ENCODE measurements at places on chromosomes 5 and 9.

GRCh38 chr9:115437418-115437817, 319.5 kb upstream of the TNC start:
- DNase-seq = no peak

DNA sequence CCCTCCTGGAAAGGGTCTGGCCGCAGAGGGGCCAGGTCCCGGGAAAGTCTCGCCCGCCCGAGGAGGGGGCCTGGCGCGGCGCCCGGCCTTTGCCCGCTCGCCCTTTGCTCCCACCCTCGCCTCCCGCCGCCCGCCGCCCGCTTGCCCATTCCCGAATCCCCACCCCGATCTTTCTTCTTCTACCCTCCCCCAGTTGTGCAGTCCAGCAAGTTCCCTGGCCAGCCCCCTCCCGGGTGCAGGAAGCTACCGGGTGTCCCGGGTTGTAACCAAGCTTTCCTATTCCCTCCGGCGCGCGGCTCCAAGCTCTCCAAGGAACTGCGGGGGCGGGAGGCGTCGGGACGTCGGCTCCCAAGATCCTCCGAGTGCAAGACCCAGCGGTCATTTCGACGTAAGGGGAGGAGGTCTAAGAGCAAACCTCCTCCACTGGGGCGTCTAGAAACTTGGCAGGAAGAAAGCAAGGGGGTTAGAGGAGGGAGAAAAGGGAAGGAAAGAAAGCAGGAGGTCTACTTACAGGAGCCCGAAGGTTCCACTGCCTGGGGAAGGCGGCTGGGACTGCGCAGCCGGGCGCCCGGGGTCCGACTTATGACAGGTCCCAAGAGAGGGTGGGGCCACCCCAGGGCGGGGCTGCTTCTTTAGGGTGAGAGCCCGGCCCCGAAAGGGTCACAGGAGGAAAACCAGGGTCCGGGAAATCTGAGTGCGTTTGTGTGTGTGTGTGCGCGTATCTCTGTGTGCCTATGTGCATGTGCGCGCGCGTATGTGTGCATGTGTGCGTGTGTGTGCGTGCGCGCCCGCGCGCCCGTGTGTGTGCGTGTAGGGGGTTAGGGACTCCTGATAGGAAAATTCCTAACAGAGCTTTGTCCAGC, at the start of gene PTGR1:
Gene PTGR1, minus strand, starts transcription at position 556 of the 863 bp plus-strand sequence. CDS start 2,225 bp downstream, outside the sequence.
- peak; percentile 92 for DNase-seq

DNA sequence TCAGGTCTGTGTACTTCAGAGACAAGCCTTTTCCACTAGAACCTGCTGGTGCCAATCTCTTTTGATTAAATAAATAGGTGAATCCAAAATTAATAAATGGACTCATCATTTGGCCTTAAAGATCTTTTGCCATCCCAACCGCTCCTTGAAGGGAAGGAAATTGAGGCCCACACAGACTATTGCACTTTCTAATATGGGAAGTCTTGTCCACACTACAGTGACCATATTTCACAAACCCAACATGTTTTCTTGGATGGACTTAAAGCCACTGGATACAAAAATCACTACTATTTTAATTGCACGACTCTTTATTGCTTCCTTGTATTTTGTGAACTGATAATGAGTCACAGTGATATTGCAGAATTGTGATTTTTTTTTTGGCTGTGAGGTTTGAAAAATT, 135.0 kb downstream of the DIRAS2 start:
- DNase-seq = no peak

- peak; percentile 37 for DNase-seq
Observed at GRCh38 chr5:55691265-55692105, 20.6 kb downstream of the SLC38A9 start.

GRCh38 chr5:124372457-124372856, 374.0 kb downstream of the ZNF608 start:
- no peak for DNase-seq

DNA sequence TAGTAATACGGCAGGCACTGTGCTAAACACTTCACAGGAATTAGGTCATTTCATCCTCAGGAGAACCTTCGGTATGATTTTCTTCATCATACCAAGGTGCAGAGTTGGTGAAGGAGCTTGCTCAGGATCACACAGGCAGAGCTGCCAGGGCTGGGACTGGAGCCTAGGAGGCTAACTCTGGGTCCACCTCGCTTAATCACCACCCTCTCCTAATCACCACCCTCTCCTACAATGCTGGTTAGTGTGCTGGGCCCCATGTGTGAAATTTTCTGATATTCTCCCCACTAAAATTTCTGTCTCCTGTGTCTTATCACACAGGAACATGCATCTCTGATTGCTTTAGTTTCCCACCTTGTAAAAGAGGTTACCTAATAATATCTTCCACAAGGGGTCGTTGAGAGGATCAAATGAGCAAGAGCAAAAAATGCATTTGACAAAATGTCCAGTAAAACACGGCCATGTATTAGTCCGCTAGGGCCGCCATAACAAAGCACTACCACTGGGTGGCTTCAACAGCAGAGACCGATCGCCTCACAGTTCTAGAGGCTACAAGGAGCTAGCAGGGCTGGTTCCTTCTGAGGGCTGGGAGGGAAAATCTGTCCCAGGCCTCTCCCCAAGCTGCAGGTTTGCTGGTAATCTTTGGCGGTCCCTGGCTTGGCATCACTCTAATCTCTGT, 128.2 kb upstream of the NFIB start:
- peak; percentile 11 for DNase-seq

DNA sequence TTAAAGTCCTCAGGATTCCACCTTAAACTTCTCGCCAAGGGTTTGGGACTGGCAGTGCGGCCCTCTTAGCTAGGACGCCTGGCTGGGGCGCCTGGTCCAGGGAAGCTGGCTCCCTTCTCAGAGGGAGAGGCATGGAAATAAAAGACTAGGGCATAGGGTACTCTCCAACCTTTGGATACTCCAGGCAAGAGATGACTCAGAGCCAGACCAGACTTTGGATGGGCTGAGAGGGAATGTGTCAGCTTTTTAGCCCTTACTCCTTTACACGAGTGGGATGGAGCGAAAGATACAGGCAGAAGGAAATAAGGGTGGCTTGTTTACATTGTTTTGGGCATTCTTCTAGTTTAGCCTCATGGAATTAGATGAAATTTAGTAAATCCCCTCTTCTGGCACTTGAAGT, 48.2 kb downstream of the IL31RA start:
- DNase-seq = no peak

- no peak for DNase-seq
Observed at GRCh38 chr5:177336603-177337494, 14.6 kb downstream of the LMAN2 start.

GRCh38 chr5:10454591-10455276, 13.1 kb downstream of the ROPN1L start:
- no peak for DNase-seq

GRCh38 chr9:12955510-12956163, 180.8 kb downstream of the LURAP1L start:
- DNase-seq = peak; percentile 56

DNA sequence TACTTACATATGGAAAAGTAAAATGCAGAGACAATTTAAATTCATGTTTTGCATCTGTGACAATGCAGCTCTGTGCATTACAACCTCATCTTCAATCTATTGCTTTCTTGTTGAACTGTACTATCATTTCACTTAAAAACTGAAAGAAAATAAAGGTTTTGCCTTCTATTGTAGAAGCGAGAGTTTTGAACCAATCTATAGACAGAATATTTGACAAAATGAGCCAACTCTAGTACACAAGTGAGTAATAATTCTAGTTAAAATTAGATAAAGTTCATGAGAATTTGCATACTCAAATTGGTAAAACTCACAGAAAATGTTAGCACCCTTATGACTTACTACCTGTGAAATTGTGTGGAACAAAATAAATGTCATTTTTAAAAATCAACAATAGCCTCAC, 123.7 kb downstream of the EDIL3 start:
- DNase-seq = no peak

GRCh38 chr9:108844391-108844790, 11.4 kb downstream of the ACTL7B start:
- no peak for DNase-seq

- DNase-seq = no peak
Observed at GRCh38 chr5:62041156-62041756, 264.8 kb upstream of the KIF2A start.

GRCh38 chr9:19408316-19408692, 505 bp upstream of the ACER2 start:
- no peak for DNase-seq

DNA sequence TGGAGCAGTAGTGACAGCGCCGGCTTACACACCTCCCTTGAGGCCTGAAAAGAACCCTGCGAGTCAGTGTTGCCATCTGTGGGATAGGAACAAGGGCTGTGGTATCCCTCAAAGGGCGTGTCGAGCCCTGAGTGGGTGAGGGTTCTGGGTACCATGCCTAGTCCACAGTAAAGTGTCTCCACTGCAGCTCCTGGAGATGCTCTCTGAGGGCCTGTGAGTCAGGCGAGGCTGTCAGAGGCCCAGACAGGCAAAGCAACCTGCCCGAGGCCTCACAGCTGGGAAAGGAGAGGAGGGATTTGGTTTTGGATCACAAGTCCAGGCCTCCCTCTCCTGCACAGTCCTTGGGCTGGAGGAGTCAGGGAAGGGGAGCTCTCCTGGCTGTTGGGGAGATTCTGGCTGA, 6.1 kb downstream of the PRRX2 start:
- no peak for DNase-seq

GRCh38 chr9:36141288-36141687, 4.8 kb downstream of the GLIPR2 start:
- peak; percentile 35 for DNase-seq

- no peak for DNase-seq
Observed at GRCh38 chr5:150394131-150394530, 18.6 kb downstream of the CD74 start.

DNA sequence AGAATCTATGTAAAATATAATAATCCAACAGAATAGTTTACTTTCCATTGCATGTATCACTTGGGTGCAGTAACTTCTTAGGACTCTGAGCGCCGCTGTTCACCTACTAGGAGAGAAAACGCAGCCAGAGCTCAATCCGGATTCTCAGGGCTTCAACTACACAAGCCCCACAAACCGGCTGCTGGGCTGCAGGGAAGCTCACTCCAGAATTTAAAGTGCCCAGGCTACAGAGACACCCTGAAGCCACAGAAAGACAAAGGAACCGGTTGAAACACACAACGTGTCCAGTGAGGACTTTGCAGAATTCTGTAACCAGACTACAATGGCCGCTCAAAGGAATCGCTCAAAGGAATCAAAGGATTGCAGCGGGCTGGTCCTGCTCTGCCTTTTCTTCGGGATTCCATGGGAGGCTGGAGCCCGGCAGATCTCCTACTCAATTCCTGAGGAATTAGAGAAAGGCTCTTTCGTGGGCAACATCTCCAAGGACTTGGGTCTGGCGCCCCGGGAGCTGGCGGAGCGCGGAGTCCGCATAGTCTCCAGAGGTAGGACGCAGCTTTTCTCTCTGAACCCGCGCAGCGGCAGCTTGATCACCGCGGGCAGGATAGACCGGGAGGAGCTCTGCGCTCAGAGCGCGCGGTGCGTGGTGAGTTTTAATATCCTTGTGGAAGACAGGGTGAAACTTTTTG, at the start of gene PCDHGA10:
Gene PCDHGA10, plus strand, starts transcription at position 134 of the 686 bp plus-strand sequence. Its CDS starts 189 bp downstream, at position 323.
- peak; percentile 93 for DNase-seq

DNA sequence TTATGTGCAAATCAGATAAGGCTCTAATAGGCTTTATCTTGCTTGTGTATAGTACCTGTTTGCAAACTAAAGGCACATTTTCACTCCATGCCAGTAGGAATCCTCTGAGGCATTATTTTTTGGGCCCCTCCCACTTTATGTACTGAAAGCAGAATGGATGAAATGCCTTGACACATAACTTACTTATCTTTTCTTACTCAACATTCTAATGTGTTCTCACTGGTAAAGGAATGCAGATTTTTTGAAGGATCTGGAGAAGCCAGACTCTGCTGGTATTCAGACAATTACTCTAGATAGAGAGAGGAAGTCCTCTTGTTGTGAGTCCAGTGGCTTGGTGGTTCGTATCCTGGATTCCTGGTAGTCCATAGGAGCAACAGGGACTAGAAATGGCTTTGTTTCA, 336.7 kb downstream of the CCDC171 start:
- no peak for DNase-seq

GRCh38 chr9:27436234-27436633, 87.9 kb upstream of the IFNK start:
- DNase-seq = peak; percentile 81

- no peak for DNase-seq
Observed at GRCh38 chr5:77316871-77317661, 106.6 kb downstream of the PDE8B start.

GRCh38 chr5:35608881-35609779, 8.5 kb upstream of the SPEF2 start:
- peak; percentile 59 for DNase-seq

DNA sequence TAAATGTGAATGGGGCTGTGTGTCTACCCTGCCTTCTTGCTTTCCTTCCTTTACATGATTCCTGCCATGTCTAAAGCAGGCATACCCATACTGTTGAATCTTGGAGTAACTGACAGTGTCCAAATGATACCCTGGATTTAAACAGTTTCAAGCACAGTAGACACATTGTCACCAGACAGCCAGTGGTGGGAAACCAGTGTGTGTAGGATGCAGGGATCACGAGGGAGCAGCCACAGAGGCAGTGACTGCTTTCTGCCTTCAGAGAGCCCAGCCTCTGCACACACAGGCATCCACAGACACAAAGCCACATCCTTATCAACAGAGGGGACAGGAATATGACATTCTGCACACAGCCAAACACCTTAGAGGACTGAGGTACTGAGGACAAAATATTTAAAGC, 184.2 kb upstream of the TBCA start:
- DNase-seq = no peak

GRCh38 chr5:1439388-1440097, 5.7 kb downstream of the SLC6A3 start:
- DNase-seq = no peak

DNA sequence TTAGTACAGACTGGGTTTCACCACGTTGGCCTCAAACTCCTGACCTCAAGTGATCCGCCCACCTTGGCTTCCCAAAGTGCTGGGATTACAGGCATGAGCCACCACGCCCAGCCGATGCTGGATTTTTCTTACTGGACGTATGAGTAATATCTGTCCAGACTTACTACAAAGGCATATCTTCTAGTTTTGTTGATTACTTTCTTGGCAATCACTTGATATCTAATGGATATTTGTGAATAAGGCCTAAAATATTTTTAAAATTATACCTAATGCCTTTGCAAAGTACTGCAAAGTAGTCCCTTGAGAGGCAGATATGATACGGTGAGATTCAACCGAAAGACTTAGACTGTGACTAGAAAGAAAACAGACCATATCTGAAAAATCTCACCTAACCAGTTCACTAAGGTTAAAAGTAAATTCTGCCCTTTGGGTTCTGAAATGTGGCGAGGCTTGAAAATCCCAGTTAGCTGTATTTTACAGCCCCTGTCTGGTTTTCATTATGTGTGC, 152.1 kb downstream of the GNAQ start:
- no peak for DNase-seq

- no peak for DNase-seq
Observed at GRCh38 chr9:128916204-128916603, 4.6 kb upstream of the PHYHD1 start.

- no peak for DNase-seq
Observed at GRCh38 chr5:172973931-172974330, 9.6 kb upstream of the ATP6V0E1 start.

GRCh38 chr5:1801967-1802295, 724 bp downstream of the NDUFS6 start:
- DNase-seq = peak; percentile 31

- peak; percentile 91 for DNase-seq
Observed at GRCh38 chr9:92151691-92152393, 36.6 kb upstream of the SPTLC1 start.

GRCh38 chr5:128857076-128857677, 108.1 kb upstream of the SLC27A6 start:
- DNase-seq = no peak

GRCh38 chr9:95171001-95171400, 146.5 kb downstream of the FANCC start:
- no peak for DNase-seq
